ENCODE measurements at places on chromosomes 7 and 10. TPM values are rescaled to one million over a fixed set of nuclear protein-coding genes. Genes with fewer than 3 reads are reported as not detected.

CCL24 gene
- total RNA-seq: 0.99 TPM

TRIM50 gene
- total RNA-seq: not detected

FAM25G gene
- not detected for total RNA-seq

- peak overlapping the region; percentile 73 for H3K27ac ChIP-seq
- no peak overlapping the region for H3K4me3 ChIP-seq
- DNase-seq: no peak
- peaks cover 34% of the 10 kb centered on the region for H3K36me3 ChIP-seq
- no peaks in the 10 kb centered on the region for H3K27me3 ChIP-seq
These were observed 73.8 kb downstream of the PRPF18 start for GRCh38 chr10:13660551-13660920.

HOXA6 gene
- total RNA-seq: 0.66 TPM

ACTR3C gene
- total RNA-seq: 5.0 TPM

CPA2 gene
- total RNA-seq: not detected

Data from esophagus muscularis mucosa (tissue), 4 donors.